Left ventricle myocardium inferior (tissue), 1 donor: ENCODE measurements at places on chromosomes 5 and 9.

GRCh38 chr9:130766021-130766926, 68.8 kb upstream of the ABL1 start:
- no peak for DNase-seq

DNA sequence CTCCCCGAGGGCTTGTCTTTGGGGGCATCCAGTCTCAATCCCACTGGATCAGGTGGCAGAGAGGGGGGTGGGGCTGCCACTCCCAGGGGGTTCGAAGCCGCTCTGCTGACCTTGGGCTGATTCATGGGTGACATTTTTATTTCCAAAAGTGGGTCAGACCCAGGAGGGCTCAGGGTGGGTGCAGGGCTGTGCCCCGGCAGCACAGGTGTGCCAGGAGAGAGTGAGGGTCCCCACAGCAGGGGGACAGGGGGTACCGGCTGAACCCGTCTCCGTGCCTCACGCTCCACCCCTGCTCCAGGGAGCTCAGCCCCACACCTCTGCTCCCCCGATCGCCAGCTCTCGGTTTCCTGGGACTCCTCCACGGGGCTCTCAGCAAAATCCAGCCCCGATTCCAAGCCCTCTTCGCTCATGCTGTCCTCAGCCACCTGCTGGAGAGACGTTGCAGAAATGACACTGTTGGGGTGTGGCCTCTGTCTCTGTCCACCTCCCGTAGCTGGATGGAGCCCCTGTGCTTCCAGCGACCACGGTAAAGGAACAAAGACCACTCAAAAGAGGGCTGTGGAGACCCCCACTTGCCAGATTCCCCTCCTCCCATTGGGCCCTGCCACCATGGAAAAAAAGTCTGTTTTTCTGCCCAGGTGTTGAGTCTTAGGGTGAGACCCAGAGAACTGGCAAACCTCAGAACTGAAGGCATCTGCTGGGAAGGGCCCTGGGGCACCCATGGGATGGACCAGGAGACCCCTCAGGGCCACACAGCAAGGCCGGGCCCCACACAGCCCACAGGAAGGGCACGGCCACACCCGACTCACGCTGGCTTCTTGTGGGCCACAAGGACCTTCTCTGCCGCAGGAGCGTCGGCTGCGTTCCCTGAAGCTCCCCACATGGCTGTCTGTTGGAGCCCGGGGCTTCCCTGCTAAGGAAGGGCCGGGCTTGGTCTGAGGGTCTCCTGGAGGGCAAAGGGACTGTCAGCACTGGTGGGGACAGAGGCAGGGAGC, 10.6 kb upstream of the QSOX2 start:
- no peak for DNase-seq

GRCh38 chr5:53733853-53734252, 173.4 kb downstream of the NDUFS4 start:
- no peak for DNase-seq

DNA sequence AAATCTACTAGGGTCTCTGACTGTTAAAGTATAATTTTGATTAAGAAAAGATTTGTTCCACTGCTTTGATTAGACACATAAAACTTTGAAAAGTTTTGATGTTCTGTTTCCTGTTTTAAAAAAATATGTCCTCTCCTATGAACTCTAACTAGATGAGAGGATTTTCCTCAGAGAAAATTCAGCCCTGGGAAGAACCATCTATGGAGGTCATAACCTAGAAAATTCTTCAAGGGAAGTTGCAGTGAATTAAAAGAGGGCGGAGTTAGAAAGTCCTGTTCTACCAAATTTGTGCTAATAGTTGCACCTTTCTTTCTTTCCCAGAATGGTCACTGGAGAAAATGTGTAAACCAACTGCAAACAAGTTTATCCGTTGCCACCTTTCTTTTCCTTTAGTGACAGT, 27.7 kb downstream of the PIK3R1 start:
- DNase-seq, result no peak

GRCh38 chr5:478982-479535, 36.1 kb downstream of the EXOC3 start:
- no peak for DNase-seq

- DNase-seq, result no peak
Measured at GRCh38 chr5:108084105-108084504, 297.8 kb downstream of the FBXL17 start.
